Endothelial cell of umbilical vein (primary cell): ENCODE measurements at places on chromosomes 3 and 15. TPM values are rescaled to one million over a fixed set of nuclear protein-coding genes. Genes with fewer than 3 reads are reported as not detected.

The ERICH6 gene
- not detected in 2 replicates for total RNA-seq

GRCh38 chr15:91651251-91651650, 202.3 kb upstream of the SLCO3A1 start:
- no peaks in the 10 kb centered on the region for H3K4me1 ChIP-seq
- no peak for DNase-seq
- no peak overlapping the region for H3K27ac ChIP-seq
- H3K36me3 ChIP-seq: no peaks in the 10 kb centered on the region
- H3K4me3 ChIP-seq: no peak overlapping the region

The TMEM212 gene
- total RNA-seq: not detected in 2 replicates

The INSYN1 gene
- 0.58 TPM in 1 of 2 replicates, not detected in the other for total RNA-seq

- no peak overlapping the region for H3K27ac ChIP-seq
- H3K27me3 ChIP-seq: no peaks in the 10 kb centered on the region
- H3K4me1 ChIP-seq: no peaks in the 10 kb centered on the region
- H3K4me3 ChIP-seq: no peak overlapping the region
Measured at GRCh38 chr15:40506964-40507571, 36.3 kb downstream of the CHST14 start.

The IL12A gene
- total RNA-seq: 1.5 and 1.7 TPM in 2 replicates

The TRANK1 gene
- 8.0 and 14.4 TPM in 2 replicates for total RNA-seq

GRCh38 chr3:73516631-73517030, 108.1 kb downstream of the PDZRN3 start:
- no peak overlapping the region for H3K4me3 ChIP-seq
- H3K36me3 ChIP-seq: no peaks in the 10 kb centered on the region
- DNase-seq: no peak
- no peak overlapping the region for H3K27ac ChIP-seq

The NANOGP8 gene
- total RNA-seq: not detected in 2 replicates

DNA sequence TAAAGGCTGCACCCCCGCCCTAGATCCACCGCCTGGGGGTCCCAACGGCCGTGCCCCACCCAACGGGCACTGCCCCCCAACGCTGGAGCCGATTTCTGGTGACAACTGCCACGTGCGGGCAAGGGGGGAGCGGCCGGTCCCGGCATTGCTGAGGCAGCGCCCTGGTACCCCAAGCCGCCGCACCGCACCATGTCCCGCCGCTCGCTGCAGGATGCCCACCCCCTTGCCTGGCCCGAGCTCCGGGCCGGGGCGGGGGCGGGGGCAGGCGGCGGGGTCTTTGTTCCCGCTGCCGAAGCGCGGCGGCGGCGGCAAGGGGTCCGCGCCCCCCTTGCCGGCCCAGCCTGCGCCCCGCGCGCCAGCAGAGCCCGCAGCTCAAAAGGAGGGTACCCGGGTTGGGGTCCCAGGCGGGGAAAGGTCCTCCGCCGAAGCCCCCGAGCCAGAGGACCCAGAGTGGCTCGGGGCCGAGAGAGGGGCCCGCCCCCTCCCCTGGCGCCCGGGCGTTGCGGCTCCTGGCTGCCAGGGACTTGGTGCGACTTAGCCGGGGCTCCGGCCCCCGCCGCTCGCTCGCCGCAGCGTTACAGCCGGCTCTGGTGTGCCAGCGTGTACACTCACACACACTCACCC, 678 bp downstream of the SEMA7A start:
- peaks cover 26% of the 10 kb centered on the region for H3K27me3 ChIP-seq
- H3K36me3 ChIP-seq: no peaks in the 10 kb centered on the region
- peak overlapping the region; percentile 47 for H3K4me3 ChIP-seq
- H3K27ac ChIP-seq: no peak overlapping the region
- no peak for DNase-seq

The LSMEM2 gene
- not detected in 2 replicates for total RNA-seq

- H3K27ac ChIP-seq: no peak overlapping the region
- H3K4me1 ChIP-seq: peaks cover 6% of the 10 kb centered on the region
- H3K27me3 ChIP-seq: no peaks in the 10 kb centered on the region
- DNase-seq: peak; percentile 49
Measured at GRCh38 chr3:111812701-111813100, 46.4 kb upstream of the PHLDB2 start.

The MYRIP gene
- total RNA-seq: 8.9 and 11.9 TPM in 2 replicates

DNA sequence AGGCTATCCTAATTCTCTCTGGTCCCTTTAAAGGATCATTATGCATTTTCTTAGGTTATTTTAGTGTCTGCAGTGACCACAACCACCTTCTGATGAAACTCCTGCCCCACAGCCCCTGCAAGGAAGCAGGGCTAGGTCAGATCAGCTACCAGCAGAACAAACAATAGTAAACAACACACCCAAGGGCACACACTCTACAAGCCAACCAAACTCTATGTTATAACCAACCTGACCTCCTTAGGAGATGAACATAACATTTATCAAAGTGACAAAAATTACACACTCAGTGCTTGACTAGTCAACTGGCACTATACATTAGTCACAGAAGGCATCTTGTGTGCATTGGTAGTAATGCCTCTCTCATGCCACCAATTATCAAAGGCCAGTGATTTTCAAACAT, 17.3 kb downstream of the DENND6A start:
- DNase-seq: no peak
- no peak overlapping the region for H3K4me3 ChIP-seq
- H3K4me1 ChIP-seq: peaks cover 2% of the 10 kb centered on the region
- H3K27ac ChIP-seq: no peak overlapping the region
- no peaks in the 10 kb centered on the region for H3K27me3 ChIP-seq
- H3K36me3 ChIP-seq: peaks cover 2% of the 10 kb centered on the region

DNA sequence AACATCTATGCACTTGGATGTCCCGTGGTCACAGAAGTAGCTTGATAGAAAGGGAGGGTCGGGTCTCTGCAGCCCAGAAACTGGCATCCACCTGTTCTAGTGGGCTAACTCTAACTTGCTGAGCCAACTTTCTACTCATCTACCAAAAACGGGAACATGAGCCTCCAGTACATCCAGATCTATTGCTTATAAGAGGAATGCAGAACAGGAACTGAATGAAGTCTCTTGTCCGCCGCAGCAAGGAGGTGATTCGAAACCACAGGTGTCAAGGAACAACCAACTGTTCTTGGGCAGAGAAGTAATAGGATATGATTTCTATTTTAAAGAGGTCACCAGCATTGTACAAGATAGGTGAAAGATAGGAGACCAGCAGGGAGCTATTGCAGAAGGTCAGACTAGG, 17.9 kb downstream of the TERC start:
- H3K36me3 ChIP-seq: no peaks in the 10 kb centered on the region
- no peak overlapping the region for H3K27ac ChIP-seq
- no peak for DNase-seq
- peaks cover 16% of the 10 kb centered on the region for H3K27me3 ChIP-seq

DNA sequence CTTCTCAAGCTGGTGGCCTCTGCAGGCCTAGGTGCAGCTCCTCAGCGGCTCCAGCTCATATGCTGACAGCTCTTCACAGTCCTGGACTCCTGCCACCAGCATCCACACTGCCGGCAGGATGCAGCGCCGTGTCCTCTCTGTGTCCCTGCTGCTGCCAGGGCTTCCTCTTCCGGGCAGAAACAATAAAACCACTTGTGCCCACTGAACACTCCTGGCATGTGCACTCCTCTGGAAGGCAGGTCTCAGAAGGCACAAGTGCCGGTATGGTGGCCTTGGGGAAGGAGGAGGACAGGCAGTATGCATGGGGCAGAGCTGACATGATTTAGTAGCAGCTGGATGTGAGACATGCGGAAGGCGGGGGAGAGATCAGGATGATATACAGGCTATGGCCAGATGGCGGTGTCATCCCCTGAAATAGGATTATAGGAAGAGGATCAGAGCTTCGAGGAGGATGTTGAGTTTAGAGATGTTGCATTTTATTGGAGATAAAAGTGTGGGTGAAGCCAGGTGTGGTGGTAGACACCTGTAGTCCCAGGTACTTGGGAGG, 7.5 kb upstream of the MAN2A2 start:
- H3K36me3 ChIP-seq: peaks cover 37% of the 10 kb centered on the region
- H3K4me3 ChIP-seq: no peak overlapping the region
- H3K27me3 ChIP-seq: no peaks in the 10 kb centered on the region
- DNase-seq: no peak
- no peaks in the 10 kb centered on the region for H3K4me1 ChIP-seq
- no peak overlapping the region for H3K27ac ChIP-seq

The ADCY5 gene
- total RNA-seq: not detected in 2 replicates

DNA sequence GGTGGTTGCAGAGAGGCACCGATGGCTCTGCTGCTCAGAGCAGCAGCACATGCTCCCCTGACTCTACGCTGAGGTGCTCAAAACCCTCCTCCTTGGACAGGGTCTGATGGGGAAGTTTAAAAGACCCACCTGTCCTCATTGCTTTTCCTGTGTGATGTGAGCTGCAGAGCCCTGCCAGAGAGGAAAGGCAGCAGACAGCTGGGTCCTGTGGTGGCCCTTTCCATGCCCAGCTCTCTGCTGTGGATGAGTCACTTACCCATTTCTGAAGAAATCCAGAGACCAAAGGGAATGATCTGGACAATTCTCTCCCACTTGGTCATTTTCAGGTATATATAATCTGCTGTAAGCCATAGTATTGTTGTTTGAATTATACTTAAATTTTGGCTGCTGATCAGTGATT, 121.7 kb downstream of the CHDH start:
- no peaks in the 10 kb centered on the region for H3K4me1 ChIP-seq
- no peak overlapping the region for H3K4me3 ChIP-seq
- H3K27me3 ChIP-seq: no peaks in the 10 kb centered on the region
- DNase-seq: no peak
- H3K36me3 ChIP-seq: no peaks in the 10 kb centered on the region

The CILP gene
- not detected in 2 replicates for total RNA-seq

The TTLL13 gene
- not detected in 2 replicates for total RNA-seq

- H3K27ac ChIP-seq: no peak overlapping the region
- no peaks in the 10 kb centered on the region for H3K27me3 ChIP-seq
- no peaks in the 10 kb centered on the region for H3K36me3 ChIP-seq
- no peak overlapping the region for H3K4me3 ChIP-seq
Measured at GRCh38 chr3:146672941-146673340, 67.8 kb upstream of the PLSCR5 start.

DNA sequence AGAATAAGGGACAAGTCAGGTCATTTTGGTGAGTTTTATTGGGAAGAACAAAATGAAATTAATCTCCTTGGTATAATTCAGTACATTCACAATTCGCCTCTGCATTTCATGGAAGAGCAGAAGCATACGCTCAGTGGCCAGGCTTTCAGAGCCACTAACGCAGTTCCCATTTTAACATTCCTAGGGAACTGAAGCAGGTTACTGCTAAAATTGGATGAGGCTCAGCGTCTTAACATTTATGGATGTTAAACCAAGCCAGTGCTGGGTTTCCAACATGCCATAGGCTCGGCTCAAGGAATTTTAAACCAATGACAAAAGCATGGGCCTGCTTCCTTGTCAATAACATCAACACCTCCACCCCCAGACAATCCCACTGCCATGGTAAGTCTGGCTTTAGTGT, 172.7 kb upstream of the PRICKLE2 start:
- no peak overlapping the region for H3K27ac ChIP-seq
- no peaks in the 10 kb centered on the region for H3K36me3 ChIP-seq
- H3K4me1 ChIP-seq: no peaks in the 10 kb centered on the region
- no peak overlapping the region for H3K4me3 ChIP-seq
- peaks cover 3% of the 10 kb centered on the region for H3K27me3 ChIP-seq
- no peak for DNase-seq

DNA sequence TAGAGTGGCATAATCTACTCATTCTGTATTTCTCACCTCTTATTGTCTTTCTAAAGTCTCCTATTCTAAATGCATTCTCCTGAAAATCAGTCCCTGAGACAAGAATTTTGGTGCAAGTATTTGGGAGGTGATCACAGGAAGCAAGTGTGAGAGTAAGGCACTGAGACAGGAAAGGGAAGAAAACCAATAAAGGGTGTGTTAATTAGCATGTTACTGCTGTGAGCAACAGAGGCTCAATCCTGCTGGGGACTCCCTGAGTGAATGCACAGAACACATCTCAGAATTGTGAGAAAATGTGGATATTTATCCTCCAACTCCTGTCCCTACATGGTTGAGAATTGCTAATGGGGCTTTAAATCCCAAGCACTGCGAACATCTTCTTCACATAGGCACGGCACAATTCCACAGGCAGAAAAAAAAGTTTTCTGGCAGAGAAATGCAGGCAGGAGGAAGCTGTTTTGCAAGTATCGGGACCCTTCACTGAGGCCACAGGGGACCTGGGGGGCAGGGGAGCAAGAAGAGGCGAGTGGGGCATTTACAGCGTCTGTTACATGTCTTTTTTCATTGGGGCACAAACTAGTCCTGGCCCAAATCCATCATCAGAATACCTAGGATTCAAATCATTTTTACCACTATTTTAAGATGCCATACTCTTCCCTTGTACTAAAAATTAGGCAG, 27.2 kb upstream of the STT3B start:
- H3K36me3 ChIP-seq: no peaks in the 10 kb centered on the region
- no peak overlapping the region for H3K27ac ChIP-seq
- H3K4me1 ChIP-seq: no peaks in the 10 kb centered on the region
- H3K4me3 ChIP-seq: no peak overlapping the region

DNA sequence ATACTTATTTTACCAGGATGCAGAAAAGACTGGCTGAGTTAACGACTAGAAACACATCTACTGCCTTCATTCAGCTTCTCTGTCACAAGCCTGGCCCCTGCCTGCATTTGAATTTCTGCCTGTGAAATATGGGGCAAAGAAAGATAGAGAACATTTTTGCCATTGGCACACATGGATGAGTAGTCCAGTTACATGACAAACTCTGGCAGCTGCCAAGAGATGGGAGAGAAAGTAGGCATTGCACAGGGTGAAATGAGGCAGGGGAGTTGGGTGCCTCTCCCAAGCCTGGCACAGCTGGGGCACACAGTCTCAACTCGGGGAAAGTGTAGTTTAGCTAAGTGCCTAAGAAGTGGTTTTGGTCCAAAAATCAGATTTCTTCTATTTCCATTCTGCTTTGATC, 24.0 kb downstream of the ANXA2 start:
- peaks cover 90% of the 10 kb centered on the region for H3K4me1 ChIP-seq
- H3K27me3 ChIP-seq: no peaks in the 10 kb centered on the region
- H3K4me3 ChIP-seq: no peak overlapping the region
- no peak for DNase-seq
- peak overlapping the region; percentile 98 for H3K27ac ChIP-seq

The SLC12A1 gene
- total RNA-seq: not detected in 2 replicates
